ENCODE measurements at places on chromosomes 6 and 20. TPM values are rescaled to one million over a fixed set of nuclear protein-coding genes. Genes with fewer than 3 reads are reported as not detected.

PIGT gene
- total RNA-seq = 168 TPM

MAPK13 gene
- 7.2 TPM for total RNA-seq

FKBP1C gene
- not detected for total RNA-seq

C20orf202 gene
- not detected for total RNA-seq

- peaks cover 13% of the 10 kb centered on the region for H3K36me3 ChIP-seq
- H3K4me1 ChIP-seq = no peaks in the 10 kb centered on the region
- H3K27ac ChIP-seq = peak overlapping the region; percentile 100
- H3K27me3 ChIP-seq = no peaks in the 10 kb centered on the region
Measured at GRCh38 chr6:73652637-73653570, 888 bp downstream of the SLC17A5 start.

DNA sequence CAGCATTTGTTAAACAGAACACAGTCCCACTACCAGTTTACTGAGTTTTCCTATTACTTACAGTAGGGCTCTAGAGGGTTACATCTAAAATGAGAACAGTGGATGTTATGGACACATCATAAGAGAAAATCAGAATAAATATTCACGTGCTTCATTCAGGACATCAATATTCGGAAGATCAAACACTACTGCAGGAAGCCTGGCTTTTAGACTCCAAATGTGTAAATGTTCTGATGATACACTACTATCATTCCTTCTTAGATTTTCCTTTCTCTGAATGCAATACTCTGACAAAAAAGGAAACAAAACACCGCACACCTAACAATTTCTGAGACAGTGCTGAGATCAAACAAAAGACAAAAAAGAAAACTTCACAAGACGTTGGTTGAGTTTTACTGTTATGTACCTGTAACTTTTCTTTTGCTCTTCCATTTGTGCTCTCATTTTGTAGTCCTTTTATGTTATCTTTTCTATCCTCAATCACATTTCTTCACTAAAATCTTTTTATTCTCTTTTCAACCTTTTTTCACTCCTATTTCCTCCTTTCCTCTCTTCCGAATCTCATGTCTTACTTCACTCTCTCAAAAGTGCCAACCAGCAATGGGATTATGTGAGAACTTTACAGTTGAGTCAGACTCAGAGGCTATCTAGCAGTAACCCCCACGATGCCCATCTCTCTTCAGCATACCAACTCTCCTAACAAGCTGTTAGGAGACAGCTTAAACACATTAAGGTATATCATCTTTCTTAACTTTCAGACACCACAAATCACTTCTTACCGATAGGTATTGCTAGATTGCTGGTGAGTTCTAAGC, 1.7 kb downstream of the FAM184A start:
- no peak overlapping the region for H3K4me3 ChIP-seq
- H3K36me3 ChIP-seq = no peaks in the 10 kb centered on the region
- DNase-seq = no peak
- no peaks in the 10 kb centered on the region for H3K27me3 ChIP-seq
- H3K4me1 ChIP-seq = no peaks in the 10 kb centered on the region

DNA sequence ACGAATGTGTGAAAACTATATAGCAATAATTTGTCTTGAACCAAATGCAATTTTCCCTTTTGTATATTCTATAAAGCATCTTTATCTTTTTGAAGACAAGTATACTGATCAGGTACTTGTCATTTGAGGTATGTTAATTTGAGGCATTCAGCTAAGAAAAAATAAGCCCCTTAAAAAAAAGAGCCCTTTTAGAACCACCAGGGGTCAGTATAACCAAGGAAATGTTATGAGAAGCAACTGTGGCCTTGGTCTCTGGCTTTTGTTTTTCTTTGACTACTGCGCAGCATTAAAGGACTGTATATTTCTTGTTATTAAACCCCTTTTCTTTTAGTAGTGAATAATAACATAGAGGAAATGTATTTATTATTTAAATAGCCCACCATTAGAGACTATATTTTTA, 43.1 kb downstream of the CD109 start:
- H3K4me1 ChIP-seq = peaks cover 3% of the 10 kb centered on the region
- no peaks in the 10 kb centered on the region for H3K36me3 ChIP-seq
- DNase-seq = no peak
- H3K27ac ChIP-seq = no peak overlapping the region
- no peaks in the 10 kb centered on the region for H3K27me3 ChIP-seq
- H3K4me3 ChIP-seq = no peak overlapping the region

DNA sequence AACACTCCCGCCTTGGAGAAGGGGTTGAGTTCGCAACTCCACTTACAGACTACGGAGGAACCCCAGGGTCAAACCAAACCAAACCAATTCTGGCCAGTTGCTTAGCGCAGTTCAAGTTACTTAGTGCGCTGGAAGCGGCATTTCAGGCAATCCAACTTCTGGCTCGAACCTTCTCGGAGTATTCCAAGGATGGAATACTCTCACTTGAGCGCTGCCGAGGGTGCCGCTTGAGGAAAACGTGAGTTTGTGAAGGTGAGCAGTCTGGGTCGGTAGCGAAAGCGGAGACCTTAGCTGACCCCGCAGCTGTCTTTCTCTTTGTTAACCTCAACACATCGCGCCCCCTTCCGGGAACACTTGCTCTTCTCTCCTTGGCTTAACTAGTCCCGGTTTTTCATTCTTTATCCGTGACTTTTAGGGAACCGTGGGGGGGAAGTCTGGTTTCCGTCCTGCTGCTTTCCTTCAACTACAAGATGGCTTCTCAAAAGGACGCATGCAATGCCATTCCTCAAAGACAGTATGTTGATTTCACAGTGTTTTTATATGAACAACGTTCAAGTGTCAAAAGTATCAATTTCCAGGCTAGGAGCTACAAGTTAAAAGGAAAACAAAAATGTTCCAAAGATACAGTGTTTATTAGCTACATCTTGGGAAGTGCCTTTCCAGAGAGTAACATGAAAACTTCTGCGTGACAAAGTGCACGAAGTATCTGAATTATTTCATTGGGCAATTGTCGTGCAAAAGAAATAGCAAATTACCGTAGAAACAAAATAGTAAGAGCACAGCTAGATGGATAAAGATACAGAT, 741 bp upstream of the PNISR start:
- H3K4me1 ChIP-seq = peaks cover 54% of the 10 kb centered on the region
- no peaks in the 10 kb centered on the region for H3K27me3 ChIP-seq
- peak overlapping the region; percentile 78 for H3K4me3 ChIP-seq
- H3K36me3 ChIP-seq = peaks cover 3% of the 10 kb centered on the region
- peak; percentile 86 for DNase-seq

DNA sequence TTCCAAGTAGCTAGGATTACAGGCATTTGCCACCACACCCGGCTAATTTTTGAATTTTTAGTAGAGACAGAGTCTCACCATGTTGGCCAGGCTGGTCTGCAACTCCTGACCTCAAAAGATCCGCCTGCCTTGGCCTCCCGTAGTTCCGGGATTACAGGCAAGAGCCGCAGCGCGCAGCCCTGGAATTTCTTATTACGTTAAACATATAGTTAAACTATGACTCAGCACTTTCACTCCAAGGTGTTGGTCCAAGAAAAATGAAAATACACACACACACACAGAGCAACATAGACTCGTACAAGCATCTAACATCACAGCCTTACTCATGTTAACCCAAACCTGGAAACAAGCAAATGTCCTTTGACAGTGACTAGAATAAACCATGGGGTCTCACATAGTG, 663.9 kb downstream of the PRKN start:
- no peaks in the 10 kb centered on the region for H3K4me1 ChIP-seq
- H3K27ac ChIP-seq = no peak overlapping the region
- no peak overlapping the region for H3K4me3 ChIP-seq

GRCh38 chr6:36978421-36979346, 7.3 kb downstream of the MTCH1 start:
- H3K4me1 ChIP-seq = no peaks in the 10 kb centered on the region
- peak overlapping the region; percentile 66 for H3K27ac ChIP-seq
- no peak for DNase-seq
- no peaks in the 10 kb centered on the region for H3K27me3 ChIP-seq
- H3K4me3 ChIP-seq = no peak overlapping the region

- no peak for DNase-seq
- H3K4me1 ChIP-seq = no peaks in the 10 kb centered on the region
- H3K27ac ChIP-seq = no peak overlapping the region
- H3K27me3 ChIP-seq = no peaks in the 10 kb centered on the region
- H3K4me3 ChIP-seq = no peak overlapping the region
Measured at GRCh38 chr20:20343932-20344331, 24.0 kb upstream of the INSM1 start.

DNA sequence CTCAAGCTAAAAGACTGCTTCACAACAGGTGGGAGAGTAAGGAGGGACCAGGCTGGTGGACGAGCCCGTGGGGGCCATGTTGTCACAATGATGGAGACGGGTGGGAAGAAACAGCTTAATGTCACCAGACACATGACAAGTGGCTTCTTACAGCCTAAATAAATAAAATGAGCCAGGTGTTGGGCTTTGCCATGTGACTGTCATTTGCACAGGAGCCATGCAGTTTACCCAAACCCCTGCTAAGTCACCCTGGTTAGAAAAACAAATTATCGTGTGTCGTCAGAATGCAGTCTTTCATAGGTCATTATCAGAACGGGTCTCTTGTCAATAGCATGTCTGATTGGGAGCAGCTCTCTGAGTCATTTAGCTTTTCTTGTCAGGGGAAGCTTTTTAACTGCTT, 18.5 kb downstream of the BTBD3 start:
- no peaks in the 10 kb centered on the region for H3K4me1 ChIP-seq
- no peaks in the 10 kb centered on the region for H3K27me3 ChIP-seq
- no peak overlapping the region for H3K27ac ChIP-seq
- H3K4me3 ChIP-seq = no peak overlapping the region

- no peak for DNase-seq
- no peaks in the 10 kb centered on the region for H3K4me1 ChIP-seq
- H3K27me3 ChIP-seq = no peaks in the 10 kb centered on the region
- H3K4me3 ChIP-seq = no peak overlapping the region
Measured at GRCh38 chr6:87660226-87660911, 41.7 kb downstream of the AKIRIN2 start.

GRCh38 chr20:36279776-36280175, 26.4 kb upstream of the DLGAP4 start:
- no peak overlapping the region for H3K27ac ChIP-seq
- DNase-seq = no peak
- no peaks in the 10 kb centered on the region for H3K4me1 ChIP-seq
- H3K27me3 ChIP-seq = no peaks in the 10 kb centered on the region

DNA sequence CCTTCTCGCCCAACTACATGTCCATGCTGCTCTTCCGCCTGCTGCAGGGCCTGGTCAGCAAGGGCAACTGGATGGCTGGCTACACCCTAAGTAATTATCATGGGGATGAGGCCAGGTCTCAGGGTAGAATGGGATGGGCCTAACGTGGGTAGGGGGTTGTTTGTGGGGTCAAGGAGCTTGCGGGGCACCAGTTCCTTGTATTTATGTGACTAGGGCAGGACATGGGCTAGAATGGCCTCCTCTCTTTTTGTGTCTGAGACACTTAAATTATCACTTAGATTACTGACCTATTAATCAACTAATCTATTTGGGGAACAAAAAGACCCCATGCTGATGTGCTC, 10.7 kb downstream of the SLC22A1 start:
- no peak overlapping the region for H3K27ac ChIP-seq
- no peaks in the 10 kb centered on the region for H3K36me3 ChIP-seq
- H3K4me3 ChIP-seq = no peak overlapping the region
- no peaks in the 10 kb centered on the region for H3K4me1 ChIP-seq

DNA sequence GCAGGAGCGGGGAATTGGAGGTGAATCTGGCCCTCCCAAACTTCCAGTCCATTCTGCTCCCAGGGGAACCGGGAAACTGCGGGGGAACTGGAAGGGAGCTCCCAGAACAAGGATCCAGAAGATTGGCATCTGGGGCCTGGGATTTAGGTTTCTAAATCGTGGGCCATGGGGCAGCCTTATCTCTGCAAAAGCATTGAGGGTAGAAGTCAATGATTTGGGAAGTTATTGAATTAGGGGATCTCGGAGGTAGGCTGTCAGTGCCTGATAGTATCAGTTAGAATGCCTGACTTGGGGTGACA, 45.1 kb downstream of the HNF4A start:
- no peaks in the 10 kb centered on the region for H3K4me1 ChIP-seq
- no peaks in the 10 kb centered on the region for H3K36me3 ChIP-seq
- H3K27me3 ChIP-seq = no peaks in the 10 kb centered on the region
- H3K27ac ChIP-seq = no peak overlapping the region

GRCh38 chr6:128803911-128804310, 79.0 kb upstream of the LAMA2 start:
- H3K4me1 ChIP-seq = no peaks in the 10 kb centered on the region
- H3K36me3 ChIP-seq = no peaks in the 10 kb centered on the region
- no peak for DNase-seq
- no peak overlapping the region for H3K4me3 ChIP-seq
- H3K27me3 ChIP-seq = no peaks in the 10 kb centered on the region

- H3K27me3 ChIP-seq = peaks cover 11% of the 10 kb centered on the region
- no peaks in the 10 kb centered on the region for H3K36me3 ChIP-seq
- peaks cover 16% of the 10 kb centered on the region for H3K4me1 ChIP-seq
- peak within 1 kb of the TSS; percentile 26 for H3K4me3 ChIP-seq
- no peak for DNase-seq
Measured at GRCh38 chr6:83708970-83709747, at the start of gene SNAP91. TSS of gene SNAP91 (minus strand) at chr6:83709101. CDS start at chr6:83707927, 1,174 bp downstream.

GRCh38 chr6:111800259-111800765, 72.9 kb downstream of the FYN start:
- no peak for DNase-seq
- H3K4me3 ChIP-seq = no peak overlapping the region
- H3K4me1 ChIP-seq = peaks cover 49% of the 10 kb centered on the region
- no peaks in the 10 kb centered on the region for H3K27me3 ChIP-seq
- H3K27ac ChIP-seq = no peak overlapping the region
